Cerebellar nuclear complex (tissue), 1 donor: ENCODE measurements at places on chromosomes 16 and 17.

GRCh38 chr16:56475201-56475600 is 23.8 kb downstream of the OGFOD1 start:
- DNase-seq: no peak

- no peak for DNase-seq
Observed at GRCh38 chr17:79033741-79034501, 10.0 kb downstream of the C1QTNF1 start.

DNA sequence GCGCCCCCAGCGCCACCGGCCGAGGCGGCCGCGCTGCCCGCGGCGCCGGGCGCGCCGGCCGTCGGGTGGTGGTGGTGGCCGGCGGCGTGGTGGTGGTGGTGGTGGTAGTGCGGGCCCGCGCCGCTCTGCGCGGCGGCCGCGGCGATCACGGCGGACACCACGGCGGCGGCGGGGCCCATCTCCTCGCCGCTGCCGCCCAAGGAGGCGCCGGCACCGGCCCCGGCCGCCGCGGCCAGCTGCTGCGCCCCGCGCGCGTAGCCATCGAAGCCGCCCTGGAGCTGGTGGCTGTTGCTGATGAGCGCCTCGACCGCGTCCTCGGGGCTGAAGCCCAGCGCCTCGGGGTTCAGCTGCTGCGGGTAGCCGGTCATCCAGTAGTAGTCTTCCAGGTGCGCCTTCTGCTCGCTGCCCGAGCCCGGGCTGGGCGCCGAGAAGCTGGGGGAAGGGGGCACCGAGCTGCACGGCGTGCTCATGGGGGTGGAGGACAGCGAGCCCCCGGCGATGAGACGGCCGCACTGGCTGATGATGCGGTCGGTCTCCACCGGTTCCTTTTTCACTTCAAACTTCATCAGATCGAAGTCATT is 1.2 kb downstream of the MAF start:
- no peak for DNase-seq

DNA sequence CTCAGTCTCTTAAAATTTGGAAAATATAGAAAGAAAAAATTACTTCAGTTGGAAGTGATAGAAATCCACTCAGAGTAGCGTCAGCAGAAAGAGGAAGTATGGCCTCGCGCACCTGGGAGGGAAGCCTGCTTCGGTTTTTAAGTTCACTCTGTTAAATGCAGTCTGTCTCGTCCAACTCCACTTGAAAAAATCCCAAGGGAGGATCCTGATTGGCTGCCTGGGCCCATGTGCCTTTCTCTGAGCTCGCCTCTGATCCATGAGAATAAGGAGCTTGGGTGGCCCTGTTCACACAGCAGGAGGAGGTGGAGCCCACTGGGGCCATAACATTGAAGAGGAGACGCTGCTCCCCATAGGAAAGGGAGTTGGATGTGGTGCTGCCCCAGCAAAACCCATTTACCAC is 40.7 kb downstream of the DNAJA2 start:
- DNase-seq: no peak

DNA sequence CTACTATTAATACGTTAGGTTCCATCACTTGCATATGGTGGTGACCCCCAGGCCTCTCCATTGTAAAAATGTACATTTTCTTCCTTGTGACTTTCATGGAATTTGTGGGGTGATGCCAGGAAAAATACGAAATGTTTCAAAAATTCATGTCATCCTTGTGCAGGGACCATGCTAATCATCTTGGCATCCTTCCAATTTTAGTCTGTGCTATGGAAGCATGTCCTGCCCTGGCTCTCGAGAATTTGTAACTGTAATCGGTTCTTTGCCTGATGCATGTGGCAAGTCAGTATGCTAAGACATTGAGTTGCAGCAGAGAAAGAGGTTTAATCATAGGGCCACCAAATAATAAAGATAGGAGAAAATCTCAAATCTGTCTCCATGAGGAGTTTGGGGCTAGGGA is 14.3 kb upstream of the GINS3 start:
- no peak for DNase-seq

- DNase-seq: no peak
Observed at GRCh38 chr16:23929856-23930255, 94.1 kb downstream of the PRKCB start.

- no peak for DNase-seq
Observed at GRCh38 chr17:19630661-19631060, 17.9 kb upstream of the ALDH3A2 start.

GRCh38 chr17:75250009-75250471 is 11.4 kb downstream of the GGA3 start:
- no peak for DNase-seq

DNA sequence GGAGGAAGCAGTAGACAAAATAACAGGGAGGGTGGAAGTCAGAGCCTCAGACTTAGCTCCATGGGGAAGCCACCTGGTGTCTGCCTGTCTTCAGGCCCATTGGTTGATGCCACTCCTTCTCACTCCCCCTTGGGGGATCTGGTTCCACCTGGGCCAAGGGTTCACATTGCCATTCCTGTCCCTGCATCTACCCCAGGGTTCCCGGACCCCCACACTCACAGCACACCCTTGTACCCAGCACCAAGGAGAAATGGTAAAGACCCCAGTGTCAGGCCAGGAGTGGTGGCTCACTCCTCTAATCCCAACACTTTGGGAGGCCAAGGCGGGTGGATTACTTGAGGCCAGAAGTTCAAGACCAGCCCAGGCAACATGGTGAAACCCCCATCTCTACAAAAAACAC is 1.0 kb upstream of the CA7 start:
- no peak for DNase-seq

DNA sequence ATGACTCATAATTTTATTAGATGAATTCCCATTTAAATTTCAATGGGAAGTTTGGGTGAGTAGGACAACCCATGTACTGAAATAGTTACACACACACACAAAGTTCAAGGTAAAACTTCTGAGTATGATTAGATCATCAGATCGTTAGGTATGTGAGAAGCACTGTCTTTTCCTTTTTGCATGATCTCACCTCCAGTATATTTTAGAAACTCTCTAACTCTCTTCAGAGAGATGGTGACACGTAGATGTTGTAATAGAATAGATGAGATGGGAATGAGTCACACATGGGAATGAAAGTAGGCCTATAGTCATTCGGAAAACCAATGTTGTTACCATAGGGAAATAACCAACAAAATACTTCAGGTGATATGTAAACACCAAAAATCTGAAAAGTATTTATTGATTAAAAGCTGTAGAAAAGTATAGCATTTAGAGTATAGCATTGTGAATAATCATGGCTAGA is 22.2 kb downstream of the KRT23 start:
- DNase-seq: no peak

GRCh38 chr17:79650283-79650682 is 39.4 kb upstream of the RBFOX3 start:
- no peak for DNase-seq

DNA sequence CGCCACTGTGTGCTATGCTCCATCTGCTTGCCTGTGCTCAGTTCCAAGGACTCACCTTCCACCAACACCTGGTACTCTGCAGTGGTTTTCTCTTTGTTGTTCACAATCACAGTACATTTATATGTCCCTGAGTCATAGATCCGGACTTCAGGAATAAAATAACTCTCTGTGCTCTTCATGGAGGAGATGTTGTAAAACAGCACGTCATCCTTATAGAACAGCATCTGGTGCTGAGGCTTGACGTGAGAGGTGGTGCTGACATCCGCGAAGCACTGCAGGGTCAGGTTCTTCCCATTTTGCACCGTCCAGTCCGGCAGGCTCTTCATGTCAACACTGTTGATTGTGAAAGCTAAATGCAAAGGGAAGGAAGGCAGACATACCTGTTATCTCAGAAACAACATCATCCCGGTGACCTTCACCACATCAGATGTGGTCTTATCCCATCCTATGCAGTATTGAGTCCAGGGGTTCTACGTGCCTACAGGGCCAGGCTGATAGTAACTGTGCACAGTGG is 12.8 kb downstream of the PECAM1 start:
- no peak for DNase-seq

DNA sequence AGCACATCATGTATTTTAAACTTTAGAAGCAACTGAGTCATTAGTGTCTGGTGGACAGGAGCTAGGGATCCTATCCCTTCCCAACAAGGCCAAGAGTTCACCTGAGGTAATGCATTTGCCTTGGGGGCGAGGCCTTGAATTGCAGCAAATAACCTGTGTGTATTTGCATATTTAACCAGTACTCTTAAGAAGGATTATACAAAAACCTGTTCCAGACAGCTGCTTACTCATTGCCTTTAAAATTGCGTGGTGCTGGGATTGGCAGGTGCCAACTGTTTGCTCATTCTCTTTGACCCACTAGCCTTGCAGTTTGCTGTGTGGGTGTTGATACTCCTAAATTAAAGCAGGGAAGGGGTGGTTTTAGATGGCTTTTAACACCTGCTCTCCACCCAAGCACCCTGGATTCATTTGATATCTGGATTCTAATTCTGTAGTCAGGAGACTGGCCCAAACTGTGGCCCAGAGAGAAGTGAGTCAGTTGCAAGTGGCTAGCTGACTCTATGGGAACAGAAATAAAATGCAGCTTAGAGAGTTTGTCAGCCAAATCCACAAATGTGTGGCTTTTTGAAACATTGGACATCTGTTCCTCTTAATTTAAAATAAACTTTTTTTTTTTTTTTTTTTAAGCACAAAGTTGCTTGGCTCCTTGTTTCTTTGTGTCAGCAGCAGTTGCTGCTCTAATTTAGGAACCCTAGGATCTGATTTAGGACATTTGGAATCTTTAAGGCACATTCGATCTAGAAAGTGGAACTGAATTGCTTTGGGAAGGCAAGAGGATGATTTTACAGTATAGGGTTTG is 46.9 kb downstream of the TUBD1 start:
- DNase-seq: no peak

GRCh38 chr16:3798838-3799237 is 81.5 kb upstream of the TRAP1 start:
- DNase-seq: no peak

GRCh38 chr17:66667090-66667489 is 167.8 kb upstream of the CACNG5 start:
- DNase-seq: no peak

DNA sequence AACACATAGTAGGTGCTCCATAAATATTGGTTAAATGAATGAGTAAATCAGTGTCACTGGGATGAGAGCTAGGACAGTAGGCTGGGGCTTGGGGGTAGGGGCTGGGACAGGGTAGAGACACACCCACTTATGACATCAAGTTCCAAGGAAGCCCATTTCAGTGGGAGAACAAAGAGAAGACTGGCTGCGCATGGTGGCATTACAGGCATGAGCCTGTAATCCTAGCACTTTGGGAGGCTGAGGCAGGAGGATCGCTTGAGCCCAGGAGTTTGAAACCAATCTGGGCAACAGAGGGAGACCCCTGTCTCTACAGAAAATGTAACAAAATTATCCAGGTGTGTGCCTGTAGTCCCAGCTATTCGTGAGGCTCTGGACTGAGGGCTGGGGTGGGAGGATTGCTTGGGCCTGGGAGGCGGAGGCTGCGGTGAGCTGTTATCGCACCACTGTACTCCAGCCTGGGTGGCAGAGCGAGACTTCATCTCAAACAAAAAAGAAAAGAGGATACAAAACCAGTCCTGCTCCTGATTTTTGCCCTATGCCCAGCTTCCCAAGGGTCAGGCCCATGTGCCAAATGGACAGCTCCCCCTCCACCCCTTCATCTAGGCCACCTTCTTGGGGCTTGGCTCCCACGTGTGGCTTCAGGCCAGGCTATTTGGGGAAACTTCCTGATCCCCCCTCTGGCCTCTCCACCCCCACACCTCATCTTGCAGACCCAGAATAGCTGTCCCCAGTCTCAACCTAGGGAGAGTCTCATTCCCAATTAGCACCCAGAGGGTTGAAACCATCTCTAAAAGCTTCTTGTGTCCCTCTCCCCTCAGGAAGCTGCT is 7.1 kb downstream of the ZNF385C start:
- DNase-seq: no peak

DNA sequence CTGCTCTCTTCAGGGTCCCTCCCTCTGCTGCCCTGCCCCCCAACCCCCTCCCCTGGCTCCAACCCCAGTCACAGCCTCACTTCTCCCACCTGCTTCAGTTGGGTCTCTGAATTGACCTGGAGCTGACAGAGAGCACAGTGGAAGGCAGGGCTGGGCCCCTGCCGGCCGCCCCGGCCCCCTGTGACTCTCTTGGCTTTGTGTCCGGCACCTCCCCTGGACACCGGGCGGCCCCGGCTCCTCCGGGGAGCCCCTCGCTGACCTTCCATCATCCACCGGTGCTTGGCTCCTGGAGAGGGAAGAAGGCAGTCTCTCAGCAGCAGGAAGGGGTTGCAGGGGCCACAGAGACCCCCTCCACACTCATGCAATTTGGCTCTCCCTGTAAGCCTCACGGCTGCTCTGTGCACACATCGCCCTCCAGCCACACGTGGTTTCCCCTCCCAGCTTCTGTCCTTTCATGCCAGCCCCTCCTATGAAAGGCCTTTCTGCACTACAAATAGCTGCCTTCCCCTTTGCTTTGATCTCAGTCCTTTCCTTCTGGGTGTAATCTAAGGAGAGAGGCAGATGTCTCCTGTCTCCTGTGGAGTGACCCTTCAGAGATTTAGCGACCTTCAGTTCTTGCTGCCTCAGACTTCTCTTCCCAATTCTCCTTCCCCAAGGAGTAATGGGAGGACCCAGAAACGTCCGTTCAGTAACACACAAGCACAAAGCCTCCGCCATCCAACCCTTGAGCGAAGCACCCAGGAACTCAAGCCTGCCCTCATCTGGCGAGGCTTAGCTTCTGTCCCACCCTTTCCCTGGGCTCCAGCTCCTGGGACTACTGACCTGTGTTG is 8.3 kb downstream of the NKIRAS2 start:
- DNase-seq: no peak

- DNase-seq: no peak
Observed at GRCh38 chr16:50266337-50267091, at the start of gene ADCY7. TSS of gene ADCY7 (plus strand) at chr16:50266551. CDS start at chr16:50288180, 21,629 bp downstream.

GRCh38 chr17:75808905-75809621 is 24.5 kb downstream of the UNK start:
- DNase-seq: no peak

- no peak for DNase-seq
Observed at GRCh38 chr16:49693445-49693844, 162.5 kb downstream of the ZNF423 start.

GRCh38 chr16:78395035-78395434 is 295.6 kb downstream of the WWOX start:
- no peak for DNase-seq

DNA sequence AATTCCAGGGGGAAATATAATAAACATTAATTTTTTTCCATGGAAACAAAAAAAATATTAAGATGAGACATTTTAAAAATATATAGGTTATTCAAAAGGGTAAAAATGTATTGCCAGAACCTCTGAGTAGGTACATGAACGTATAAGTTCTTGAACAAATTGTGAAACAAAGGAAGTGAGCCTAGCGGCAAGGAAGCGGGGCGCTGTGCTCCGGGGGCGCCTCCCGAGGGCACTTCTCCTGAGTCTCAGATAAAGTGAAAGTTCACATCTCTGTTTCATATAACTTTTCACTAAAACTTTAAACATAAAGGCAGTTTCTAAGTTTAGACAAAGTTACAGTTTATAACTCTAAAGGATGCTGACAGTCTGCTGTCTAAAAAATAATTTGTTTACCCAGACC is 52.3 kb downstream of the TNRC6C start:
- no peak for DNase-seq

DNA sequence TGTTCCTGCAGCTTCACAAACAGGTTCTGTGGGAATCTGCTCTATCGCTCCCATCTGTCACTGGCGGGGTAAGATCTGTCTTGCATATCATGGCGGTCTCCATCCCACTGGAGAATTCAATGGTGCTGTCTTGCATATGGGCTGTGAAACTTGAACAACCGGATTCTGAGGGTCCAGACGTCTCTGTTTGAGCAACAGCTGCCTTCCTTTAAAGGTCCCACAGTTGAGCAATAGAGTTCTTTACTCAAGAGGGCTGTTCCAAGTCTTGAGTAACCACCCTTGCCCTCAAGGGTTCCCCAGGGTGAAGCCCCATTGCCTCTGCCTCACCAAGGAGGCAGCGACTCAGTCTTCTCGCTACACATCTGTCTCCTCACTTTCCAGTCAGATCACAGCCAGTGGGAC is 50.8 kb downstream of the ZFHX3 start:
- DNase-seq: no peak

- DNase-seq: no peak
Observed at GRCh38 chr16:84175350-84176081, 11.3 kb downstream of the TAF1C start.
